ENCODE measurements at places on chromosomes 13 and 19. TPM values are rescaled to one million over a fixed set of nuclear protein-coding genes. Genes with fewer than 3 reads are reported as not detected.

Gene ETV2
- 0.51 TPM for total RNA-seq

Gene USE1
- total RNA-seq: 23.8 TPM

Gene CD177
- 0.33 TPM for total RNA-seq

Gene LGALS7B
- not detected for total RNA-seq

Gene MEIOSIN
- not detected for total RNA-seq

Gene OVOL3
- not detected for total RNA-seq

Gene PRR20A
- total RNA-seq: not detected

Gene MIDN
- 18.8 TPM for total RNA-seq

Gene MUC16
- total RNA-seq: not detected

Gene ACP5
- total RNA-seq: 1.2 TPM

Gene SLITRK6
- total RNA-seq: 14.6 TPM

Gene ARRDC5
- not detected for total RNA-seq

Gene PNMA8B
- total RNA-seq: 1.7 TPM

Gene LILRB2
- not detected for total RNA-seq

Gene IL12RB1
- under 0.01 TPM for total RNA-seq

Gene WDR88
- under 0.01 TPM for total RNA-seq

Gene DPP9
- total RNA-seq: 14.4 TPM

Data from fibroblast of lung (primary cell).